ENCODE measurements at places on chromosomes 7 and 10. TPM values are rescaled to one million over a fixed set of nuclear protein-coding genes. Genes with fewer than 3 reads are reported as not detected.

Gene IFIT2
- polyA plus RNA-seq: 2.1 TPM

Gene OR2A25
- polyA plus RNA-seq: not detected

- DNase-seq: no peak
These were observed 74.1 kb downstream of the NRBF2 start for GRCh38 chr10:63206997-63207811.

GRCh38 chr10:72066318-72067284 lies 21.8 kb downstream of the SPOCK2 start:
- no peak for DNase-seq

GRCh38 chr7:128434413-128435326 lies 21.0 kb upstream of the HILPDA start:
- no peak for DNase-seq
